ENCODE measurements at places on chromosomes 7 and 10. TPM values are rescaled to one million over a fixed set of nuclear protein-coding genes. Genes with fewer than 3 reads are reported as not detected.

EPHB6 gene
- 4.2 TPM for polyA plus RNA-seq

ARHGAP22 gene
- 1.3 TPM for polyA plus RNA-seq

SLC26A5 gene
- 0.13 TPM for polyA plus RNA-seq

SORCS3 gene
- not detected for polyA plus RNA-seq

NEUROD6 gene
- 0.09 TPM for polyA plus RNA-seq

UBTD1 gene
- polyA plus RNA-seq: 13.8 TPM

RAB19 gene
- not detected for polyA plus RNA-seq

ARID5B gene
- polyA plus RNA-seq: 19.0 TPM

CTBP2 gene
- 34.1 TPM for polyA plus RNA-seq

SLC25A13 gene
- polyA plus RNA-seq: 11.6 TPM

CYP2E1 gene
- 1.4 TPM for polyA plus RNA-seq

FAM25A gene
- polyA plus RNA-seq: not detected

TRPV5 gene
- 0.15 TPM for polyA plus RNA-seq

MRLN gene
- 175 TPM for polyA plus RNA-seq

PRKAR1B gene
- polyA plus RNA-seq: 28.8 TPM

TRPV6 gene
- 0.09 TPM for polyA plus RNA-seq

MYL10 gene
- 23.1 TPM for polyA plus RNA-seq

TUBB8 gene
- not detected for polyA plus RNA-seq

SRRM3 gene
- 0.63 TPM for polyA plus RNA-seq
